ENCODE measurements at places on chromosomes 11 and 22.

DNA sequence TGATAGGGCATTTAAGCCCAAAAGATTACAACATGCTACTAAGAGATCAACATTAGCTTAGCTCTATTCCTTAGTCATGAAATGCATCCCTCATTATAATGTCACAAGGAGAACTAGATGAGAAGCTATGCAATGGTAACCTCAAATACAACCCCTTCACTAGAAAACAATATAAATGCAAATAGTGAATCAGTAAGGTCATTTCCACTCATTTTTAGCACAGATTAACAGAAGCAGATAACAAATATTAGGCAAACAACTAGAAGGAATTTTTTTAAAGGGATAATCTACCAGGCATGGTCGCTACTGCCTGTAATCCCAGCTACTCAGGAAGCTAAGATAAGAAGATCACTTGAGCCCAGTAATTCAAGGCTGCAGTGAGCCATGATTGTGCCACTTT is 28.2 kb downstream of the SIK3 start:
- no peak for DNase-seq

GRCh38 chr11:71211631-71212030 is 40.7 kb downstream of the SHANK2 start:
- no peak for DNase-seq

- DNase-seq: no peak
These were observed 28.3 kb downstream of the SNU13 start for GRCh38 chr22:41660416-41660815.

DNA sequence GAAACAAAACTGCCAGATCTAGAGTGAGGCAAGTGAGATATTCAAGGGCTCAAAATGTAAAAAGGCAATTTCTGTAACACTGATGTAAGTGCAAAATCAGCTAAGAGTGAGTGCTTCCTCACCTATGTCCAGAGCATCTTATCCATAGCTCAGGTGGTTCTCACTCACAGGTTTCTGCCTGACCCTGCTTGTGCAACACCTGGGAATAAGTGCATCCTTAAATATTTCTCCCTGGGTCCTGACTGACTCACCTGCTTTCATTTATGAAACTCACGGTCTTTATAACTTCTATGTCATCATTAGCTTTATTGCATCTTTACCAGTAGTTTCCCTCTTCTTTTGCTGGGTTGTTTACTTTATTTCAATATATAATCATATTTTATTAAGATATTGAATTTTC is 260.6 kb downstream of the CNTN5 start:
- no peak for DNase-seq

DNA sequence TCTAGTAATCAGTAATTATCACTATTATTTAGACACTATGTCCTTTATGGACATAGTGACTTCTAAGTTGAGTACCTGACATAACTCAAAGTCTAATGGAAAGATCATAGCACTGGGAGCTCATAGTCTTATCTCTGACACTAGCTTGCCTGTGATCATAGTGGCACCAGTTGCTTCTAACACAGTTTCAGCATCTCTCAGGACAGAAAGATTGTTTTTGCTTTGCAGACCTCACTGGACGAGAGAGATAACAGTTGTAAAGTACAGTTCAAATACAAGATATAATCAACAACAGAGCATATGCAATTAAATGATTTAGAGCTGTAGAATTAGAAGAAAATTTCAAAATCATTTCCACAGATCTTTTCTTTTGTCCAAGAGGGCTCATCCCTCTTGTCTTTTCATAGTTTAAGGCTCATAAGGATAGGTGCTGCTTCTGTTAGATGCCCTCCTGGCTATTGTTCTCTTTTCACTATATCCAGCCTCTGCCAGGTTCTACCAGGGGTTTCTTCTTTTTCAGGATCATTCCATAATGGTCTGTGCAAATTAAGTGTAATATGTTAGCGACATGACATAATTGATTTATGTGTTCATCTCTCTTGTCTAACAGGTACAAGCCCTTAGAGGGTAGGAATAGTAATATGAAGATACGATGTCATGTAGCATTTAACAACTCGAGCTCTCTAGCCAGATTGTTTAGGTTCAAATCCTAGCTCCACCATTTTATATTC is 1175.4 kb upstream of the TENM4 start:
- DNase-seq: no peak

DNA sequence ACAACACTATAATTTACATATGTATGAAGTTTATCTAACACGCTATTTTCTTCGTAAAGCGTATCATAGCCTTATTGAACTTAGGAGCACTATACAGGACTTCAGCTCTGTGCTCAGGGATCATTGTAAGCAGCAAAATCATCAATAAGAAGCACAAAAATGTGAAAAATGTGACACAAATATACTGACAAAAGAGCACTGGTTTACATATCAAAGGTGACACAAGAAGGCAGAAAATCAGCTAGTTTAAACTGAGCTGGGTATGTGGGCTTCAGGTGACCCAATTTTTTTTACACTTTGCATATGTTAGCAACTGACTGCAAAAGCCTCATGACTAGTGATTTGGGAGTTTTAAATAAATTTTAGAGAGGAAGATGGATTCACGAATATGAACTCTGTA is 215.2 kb upstream of the CHORDC1 start:
- DNase-seq: no peak

GRCh38 chr22:45612451-45612901 is 59.2 kb upstream of the ATXN10 start:
- DNase-seq: no peak

DNA sequence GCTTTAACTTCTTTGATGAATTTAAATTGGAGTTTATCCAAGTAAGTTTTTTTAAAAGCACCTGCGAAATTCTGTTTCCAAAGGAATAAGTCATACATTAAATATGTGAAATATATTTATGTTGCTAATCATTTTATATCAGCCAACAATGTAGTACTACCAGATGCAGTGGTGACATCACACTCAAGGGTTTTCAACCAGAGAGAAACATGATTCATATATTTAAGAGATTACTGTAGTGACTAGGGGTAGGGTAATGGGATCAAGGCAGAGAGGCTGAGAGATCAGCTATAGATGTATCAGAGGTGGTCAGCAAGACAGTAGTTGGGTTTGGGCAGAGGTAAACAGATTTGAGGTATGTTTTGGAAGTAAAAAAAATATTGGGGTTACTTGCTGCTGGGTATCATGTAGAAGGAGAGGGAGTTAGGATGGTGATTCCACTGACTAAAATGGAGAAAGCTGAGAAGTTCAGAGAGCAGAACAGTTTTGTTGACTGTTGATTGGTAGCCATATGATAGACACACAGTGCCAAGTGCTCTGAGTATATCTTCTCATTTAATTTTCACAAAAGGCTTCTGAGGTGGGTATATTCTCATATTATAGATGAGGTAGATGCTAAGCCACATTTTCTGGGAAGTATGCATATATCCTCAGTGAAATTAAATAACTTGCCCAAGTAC is 39.4 kb downstream of the CEP57 start:
- DNase-seq: no peak

GRCh38 chr11:67421430-67422031 is 6.1 kb downstream of the CARNS1 start:
- no peak for DNase-seq

GRCh38 chr11:3840870-3841425 is at the start of gene RHOG:
Gene RHOG, minus strand, starts transcription at chr11:3840959. Its CDS starts 12,821 bp downstream, at chr11:3828138.
- no peak for DNase-seq

DNA sequence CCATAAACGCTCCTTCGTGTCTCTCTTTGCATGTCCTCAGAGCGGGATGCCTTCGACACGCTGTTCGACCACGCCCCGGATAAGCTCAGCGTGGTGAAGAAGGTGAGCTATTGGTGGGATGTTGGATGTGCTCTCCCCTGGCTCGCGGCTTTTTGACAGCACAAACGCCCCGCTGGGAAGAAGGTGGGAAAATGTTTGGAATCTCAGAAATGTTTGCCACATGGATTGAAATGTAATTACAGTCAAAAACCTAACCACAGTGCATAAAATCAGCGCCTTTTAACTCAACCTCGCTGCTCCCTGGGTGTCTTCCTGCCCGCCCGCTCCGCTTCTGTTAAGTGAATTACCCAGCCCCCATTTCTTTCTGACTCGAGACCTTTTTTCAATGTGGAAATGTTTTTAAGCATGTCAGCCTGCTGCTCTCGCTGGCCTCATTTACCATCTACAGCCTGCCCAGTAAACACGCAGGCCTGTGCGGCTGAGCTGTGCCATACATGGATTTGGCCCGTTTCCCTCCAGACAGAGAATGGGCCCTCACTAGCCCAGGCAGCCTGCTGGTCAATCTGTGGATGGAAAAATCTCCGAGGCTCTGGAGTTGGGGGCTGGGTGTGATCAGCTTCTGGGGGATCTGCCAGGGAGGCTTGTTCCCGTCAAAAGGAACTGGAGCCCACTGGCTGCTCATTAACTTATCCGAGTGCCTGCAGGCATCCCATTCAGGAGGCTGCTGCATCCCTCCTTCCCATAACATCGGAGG is 32.7 kb upstream of the PARVG start:
- DNase-seq: peak; percentile 66

GRCh38 chr11:63737718-63738117 is 30.9 kb downstream of the ZFTA start:
- DNase-seq: no peak

GRCh38 chr11:94851864-94852636 is 83.9 kb downstream of the AMOTL1 start:
- no peak for DNase-seq

DNA sequence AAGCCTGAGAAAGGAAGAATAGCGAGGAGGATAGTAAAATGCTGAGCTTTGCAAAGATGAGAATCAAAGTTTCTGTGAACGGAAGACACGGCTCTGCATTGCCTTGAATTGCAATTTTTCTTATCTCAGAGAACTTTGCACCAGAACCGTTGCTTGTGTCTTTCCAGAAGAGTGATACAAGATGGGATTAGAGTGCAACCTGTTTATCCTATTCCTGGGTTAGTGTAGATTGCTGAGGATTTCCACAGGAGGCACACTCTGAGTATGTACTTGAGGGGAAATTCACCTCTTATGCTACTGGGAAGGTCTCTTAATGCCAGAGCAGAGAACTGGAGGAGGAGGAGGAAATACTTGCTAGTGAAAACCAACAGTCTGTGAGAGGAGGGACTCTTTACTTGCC is 377.5 kb downstream of the OPCML start:
- no peak for DNase-seq

DNA sequence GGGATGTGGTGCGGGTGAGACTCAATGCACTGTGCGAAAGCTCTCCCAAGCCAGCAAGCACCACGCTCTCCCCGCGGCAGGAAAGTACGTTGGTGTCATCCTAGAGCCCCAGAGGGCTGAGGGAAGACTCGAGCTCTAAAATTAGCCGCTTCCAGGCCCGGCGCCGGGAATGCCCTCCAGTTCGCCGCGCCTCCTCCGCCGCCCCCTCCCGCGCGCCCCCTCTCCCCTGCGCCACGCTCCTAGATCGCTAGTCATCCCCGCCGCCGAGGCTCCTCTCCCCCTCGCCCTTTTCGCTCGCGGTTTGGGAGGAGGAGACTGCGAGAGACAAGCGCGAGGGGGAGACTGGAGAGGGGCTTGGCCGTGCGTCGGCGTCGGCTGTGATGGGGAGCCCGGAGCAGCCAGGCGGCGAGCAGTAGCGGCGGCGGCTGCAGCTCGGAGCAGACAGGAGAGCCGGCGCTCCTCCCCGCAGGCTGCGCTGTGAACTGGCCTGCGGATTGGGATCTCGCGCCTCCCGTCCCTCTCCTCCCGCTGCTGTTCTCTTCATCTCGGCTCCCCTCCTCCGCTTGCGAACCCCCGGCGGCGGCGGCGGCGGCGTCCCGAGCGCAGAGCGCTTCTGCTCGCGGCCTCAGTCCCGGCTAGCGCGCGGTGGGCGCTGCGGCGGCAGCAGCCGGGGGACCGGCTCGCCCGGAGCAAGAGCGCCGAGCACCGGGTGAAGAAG is at the start of gene FAT3:
TSS of gene FAT3 (plus strand) at position 412 of the 718 bp plus-strand sequence. CDS start 127,295 bp downstream, outside the sequence.
- peak; percentile 91 for DNase-seq

GRCh38 chr11:121144723-121145122 is 43.7 kb downstream of the TECTA start:
- no peak for DNase-seq

DNA sequence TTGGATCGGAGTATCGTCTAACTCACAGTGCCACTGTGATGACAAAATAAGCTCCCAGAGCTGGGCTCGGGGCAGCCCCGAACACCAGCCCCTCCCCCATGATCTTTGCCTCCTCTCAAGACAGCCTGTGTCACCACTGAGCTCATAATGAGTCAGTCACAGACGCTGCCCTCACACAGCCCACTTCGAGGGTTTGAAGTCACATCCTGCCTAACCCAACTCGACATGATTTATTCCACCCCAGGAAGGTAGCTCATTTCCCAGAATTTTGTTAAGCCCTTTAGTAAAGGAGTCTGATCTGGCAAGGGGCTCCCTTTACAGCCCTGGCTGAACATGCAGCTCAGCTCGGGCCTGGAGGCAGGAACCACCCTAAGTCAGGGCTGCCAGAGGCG is 22.8 kb downstream of the MYH9 start:
- peak; percentile 46 for DNase-seq

DNA sequence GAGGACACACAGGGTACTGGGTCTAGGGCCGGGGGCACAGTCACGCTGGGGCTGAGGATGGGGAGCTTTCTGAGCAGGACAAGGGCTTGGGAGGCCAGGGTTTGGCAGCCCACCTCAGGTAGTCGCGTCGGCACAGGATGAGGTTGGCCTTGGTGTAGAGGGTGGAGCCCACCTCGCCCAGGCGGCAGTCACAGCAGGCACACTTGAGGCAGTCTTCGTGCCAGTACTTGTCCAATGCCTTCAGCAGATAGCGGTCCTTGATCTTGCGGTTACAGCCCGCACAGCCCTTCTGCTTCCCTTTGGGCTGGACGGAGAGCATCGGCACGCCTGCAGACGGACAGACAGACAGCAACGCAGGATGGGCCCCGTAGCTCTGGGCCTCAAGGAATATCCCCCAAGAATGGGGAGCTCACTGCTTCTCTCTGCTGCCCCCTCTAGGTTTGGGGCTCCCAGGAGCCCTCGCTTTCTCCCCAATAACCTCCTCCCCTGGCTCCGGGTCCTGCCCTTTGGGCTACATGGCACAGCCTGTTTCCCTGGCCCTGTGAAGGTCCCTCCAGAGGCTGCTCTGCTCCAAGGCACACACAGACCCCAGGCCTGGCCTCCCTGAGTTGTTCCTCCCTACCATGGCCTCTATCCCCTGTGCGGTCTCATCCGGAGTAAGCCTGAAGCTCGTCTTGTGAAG is 33.4 kb downstream of the LMO1 start:
- no peak for DNase-seq
